ENCODE measurements at places on chromosomes 5 and 9.

- DNase-seq, result no peak
These were observed 32.3 kb downstream of the PRRX2 start for GRCh38 chr9:129697656-129698253.

- no peak for DNase-seq
These were observed 7.3 kb upstream of the TENT4A start for GRCh38 chr5:6705959-6706358.

GRCh38 chr5:73922224-73922623, 296.2 kb downstream of the ARHGEF28 start:
- DNase-seq, result no peak

DNA sequence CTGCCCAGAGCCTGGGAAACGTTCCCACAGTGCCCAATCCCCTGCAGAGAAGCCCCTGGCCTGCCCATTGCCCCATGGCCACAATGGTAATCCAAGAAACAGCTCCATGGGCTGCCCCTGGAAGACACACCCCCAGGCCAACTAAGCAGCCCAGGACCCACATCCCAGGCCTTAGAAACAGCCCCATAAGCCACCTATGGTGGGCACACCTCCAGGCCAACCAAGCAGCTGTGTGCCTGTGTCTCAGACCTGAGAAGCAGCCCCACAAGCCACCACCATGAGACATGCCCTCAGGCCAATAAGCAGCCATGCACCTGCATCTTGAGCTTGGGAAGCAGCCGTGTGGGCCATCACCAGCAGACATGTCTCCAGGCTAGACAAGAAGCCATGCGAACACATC, 52.9 kb upstream of the SSBP2 start:
- DNase-seq, result no peak

- DNase-seq, result no peak
These were observed 5.4 kb downstream of the UBE2QL1 start for GRCh38 chr5:6453937-6454560.

DNA sequence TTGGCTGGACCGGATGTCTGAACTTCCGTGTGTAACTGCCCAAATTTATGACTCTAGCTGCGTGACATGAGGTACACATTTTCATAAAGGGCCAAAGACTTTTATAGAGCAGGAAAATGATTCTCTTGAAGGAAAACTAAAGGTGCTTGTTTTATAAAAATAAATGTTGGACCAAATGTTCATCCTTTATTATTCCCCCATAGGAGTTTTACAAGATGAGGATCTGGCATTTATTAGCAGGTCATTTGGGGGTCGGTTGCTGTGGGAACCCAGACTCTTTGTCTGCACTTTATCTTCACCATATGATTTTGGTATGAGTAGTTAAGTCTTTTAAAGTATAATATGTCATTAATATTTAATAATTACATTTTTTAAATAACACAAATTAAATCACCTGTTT, 571.2 kb downstream of the EFNA5 start:
- no peak for DNase-seq

DNA sequence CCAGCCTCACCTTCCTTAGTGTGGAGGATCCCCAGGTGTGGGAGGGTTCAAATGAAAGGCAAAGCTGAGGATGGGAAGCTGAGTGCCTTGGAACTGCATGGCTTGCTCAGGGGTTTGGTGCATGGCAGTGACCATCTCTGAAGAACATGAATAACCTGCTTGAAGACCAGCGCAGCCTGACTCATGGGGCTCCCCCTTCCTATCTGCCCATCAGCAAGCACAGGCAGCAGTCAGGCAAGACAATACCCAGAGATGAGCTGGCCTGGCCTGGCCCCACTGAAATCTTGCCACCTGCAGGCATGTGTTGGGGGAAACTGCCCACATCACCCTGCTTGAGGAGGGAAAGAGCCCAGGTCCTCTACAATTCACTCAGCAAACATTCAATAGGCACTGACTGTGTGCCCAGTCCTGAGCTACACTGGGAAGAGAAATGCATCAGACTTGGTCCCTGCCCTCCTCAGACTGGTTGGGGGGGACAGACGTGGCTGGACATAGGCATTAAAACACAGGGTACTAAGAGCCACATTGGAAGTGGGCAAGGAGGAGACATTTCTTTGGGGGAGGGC, 105.0 kb upstream of the ALDH1B1 start:
- no peak for DNase-seq

DNA sequence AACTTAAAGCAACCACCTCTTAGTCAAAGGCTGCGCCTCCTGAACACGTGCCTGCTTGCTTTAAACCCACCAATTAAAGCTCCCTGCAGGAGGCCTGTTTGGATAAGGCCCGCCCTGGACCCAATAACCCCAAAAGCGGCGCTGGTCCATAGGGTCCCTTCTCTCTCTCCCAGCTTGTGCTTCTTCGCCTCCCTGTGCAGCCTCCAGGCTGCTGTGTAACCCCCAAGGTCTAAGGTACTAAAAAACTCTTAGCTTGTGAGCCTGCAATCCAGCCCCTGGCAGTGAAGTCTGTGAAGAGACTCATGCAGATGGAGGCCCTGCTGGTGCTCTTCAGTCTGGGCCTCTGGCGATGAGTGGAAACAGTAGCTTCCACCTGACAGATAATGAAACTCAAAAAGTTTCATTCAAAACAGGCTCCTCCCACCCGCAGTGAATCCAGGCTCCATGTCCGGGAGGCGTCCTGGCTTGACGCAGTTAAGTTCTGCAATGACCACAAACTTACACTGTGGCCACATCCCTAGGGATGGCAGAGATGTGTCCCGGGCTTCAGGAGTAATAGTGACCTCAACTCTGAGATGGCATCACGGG, 97.3 kb downstream of the PRRT1B start:
- no peak for DNase-seq

DNA sequence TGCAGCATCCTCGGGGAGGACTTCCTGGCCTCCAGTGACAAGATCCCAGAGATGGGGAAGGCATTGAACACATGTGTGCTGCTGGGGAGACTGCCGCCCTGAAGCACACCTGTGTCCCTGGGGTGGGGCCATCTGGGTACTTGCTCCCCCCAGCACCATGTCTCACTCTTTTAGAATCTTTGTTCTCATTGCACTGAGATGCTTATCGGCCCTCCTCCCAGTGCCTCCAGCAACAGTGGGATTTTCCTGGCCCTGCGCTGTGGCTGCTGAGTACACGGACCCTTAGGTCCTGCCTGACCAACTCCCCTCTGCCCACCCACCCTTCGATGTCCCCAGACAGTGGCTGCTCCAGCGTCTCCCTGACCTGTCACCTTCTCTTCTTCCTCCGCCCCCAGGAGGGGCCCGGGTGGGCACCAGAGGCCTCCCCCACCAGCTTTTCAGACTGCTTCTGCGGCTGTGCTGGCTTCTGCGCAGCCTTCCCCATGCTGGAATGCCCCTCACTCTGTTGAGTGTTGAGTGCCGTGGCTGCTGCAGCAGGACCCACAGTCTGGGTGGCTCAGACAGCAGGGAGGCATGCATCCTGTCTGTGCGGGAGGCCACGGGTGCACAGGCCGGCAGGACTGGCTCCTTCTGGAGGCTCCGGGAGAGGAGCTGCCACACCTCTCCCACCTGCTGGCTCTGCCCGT, 145.9 kb upstream of the IRX2 start:
- DNase-seq, result no peak

DNA sequence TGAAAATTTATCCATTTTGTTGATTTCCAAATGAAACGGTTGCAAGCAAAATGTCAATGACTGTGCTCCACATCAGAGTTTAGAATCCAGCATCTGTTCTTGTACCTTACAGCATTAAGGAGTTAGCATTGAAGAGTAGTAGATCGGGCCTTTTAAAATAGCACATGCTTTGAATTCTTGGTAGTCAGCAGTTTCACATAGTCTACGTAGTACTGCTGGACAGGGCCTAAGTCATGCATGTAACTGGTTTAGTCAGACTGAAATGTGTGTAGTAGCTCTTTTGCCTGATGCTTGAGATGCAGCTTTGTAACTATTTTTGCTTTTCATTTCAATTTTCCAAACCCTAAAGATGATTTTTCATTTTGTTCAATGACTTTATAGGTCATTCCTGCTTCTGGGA, 19.8 kb downstream of the LECT2 start:
- no peak for DNase-seq

DNA sequence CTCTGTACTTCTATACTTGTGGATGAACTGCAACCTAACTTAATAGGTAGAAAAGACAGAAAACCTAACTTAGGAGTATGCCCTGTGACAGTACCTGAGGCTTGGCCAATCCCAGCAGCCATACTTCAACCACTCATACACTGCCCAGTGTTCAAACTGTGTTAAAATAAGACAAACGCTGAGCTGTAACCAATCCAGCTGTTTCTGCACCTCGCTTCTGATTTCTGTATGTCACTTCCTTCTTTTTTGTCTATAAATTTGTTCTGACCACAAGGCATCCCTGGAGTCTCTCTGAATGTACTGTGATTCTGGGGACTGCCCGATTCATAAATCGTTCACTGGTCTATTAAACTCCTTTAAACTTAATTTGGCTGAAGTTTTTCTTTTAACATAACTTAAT, 41.4 kb downstream of the AUH start:
- DNase-seq, result no peak

- DNase-seq, result no peak
These were observed 5.7 kb downstream of the NAIF1 start for GRCh38 chr9:128061275-128061960.

DNA sequence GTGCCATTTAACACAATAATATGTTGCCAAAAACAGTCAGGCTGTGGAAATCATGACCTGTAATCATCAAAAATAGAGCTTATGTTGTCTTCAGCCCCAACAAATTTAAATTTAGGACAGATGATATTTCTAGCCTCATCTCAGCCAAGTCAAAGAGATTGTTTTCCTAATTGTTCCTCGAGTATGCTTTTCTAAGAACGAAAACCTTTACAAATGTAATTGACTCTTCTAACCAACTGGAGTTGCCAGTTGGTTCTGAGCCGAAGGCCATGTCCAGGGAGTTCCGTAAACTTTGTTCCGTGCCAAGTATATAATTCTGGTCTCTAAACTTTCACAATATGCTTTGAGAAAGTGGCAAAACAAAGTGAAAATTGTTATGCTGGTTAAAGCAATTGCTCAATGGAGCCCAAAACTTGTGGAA, 160.8 kb downstream of the CEMIP2 start:
- DNase-seq, result no peak

DNA sequence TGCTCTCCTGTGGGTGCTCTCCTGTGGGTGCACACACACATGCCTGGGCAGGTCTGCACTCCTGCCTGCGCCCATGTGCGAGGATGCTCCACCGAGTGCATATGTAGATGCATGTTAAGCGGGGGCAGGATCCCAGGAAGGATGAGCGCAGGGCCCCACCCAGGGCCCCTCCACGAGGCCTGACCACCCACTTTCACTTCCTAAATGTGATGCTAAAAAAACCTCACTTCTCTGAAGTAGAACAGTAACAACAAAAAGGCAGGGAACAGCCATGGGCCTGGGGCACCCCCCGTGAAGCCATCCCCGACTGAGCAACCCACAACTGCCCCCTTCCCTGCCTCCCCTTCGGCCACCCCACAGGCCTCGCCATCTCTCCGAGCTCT, 48.2 kb upstream of the SARDH start:
- no peak for DNase-seq

- DNase-seq, result no peak
These were observed 178.7 kb downstream of the NDUFS4 start for GRCh38 chr5:53739111-53739510.

DNA sequence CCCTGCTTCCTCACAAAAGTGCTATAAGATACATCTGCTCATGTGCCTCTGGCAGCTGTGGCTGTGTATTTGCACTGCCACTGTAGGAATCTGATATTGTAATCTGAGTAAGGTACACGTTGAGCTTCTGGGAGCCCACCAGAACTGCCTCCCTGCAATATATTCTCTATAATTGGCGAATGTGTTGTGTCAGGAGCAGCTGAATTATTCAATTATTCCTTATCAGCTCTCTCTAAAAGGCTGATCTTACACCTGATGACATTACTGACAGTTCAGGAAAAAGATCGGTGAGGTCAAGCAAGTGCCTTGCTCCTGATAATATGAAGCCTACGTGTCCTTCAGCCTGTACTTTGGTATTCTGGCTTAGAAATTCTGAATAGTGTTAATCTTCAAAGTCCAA, 1015.0 kb downstream of the CDH9 start:
- DNase-seq, result no peak

GRCh38 chr5:115873392-115873791, 31.7 kb downstream of the AP3S1 start:
- peak; percentile 50 for DNase-seq

DNA sequence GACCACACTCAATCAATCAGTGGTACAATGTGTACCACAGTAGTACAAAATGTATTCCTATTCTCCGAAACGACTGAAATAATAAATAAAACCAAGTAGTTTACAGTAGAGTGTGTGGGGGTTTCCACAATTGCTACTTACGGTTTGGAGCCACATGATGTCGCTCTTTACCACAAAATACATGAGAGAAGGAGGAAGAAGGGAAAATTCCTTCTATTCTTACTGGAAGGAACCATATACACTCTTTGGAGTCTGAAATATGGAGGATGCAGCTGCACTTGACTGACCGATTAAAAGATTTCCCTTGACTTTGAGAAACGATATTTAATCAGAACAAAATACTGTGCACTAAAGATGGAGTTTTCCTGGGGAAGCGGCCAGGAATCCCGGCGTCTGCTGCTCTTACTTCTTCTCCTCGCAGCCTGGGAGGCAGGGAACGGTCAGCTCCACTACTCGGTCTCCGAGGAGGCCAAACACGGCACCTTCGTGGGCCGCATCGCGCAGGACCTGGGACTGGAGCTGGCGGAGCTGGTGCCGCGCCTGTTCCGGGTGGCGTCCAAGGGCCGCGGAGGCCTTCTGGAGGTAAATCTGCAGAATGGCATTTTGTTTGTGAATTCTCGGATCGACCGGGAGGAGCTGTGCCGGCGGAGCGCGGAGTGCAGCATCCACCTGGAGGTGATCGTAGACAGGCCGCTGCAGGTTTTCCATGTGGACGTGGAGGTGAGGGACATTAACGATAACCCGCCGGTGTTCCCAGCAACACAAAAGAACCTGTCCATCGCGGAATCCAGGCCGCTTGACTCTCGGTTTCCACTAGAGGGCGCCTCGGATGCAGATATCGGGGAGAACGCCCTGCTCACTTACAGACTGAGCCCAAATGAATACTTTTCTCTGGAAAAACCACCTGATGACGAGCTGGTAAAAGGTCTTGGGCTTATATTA, at the start of gene PCDHA4:
Gene PCDHA4 (plus strand): TSS at position 235 of the 942 bp plus-strand sequence.
- no peak for DNase-seq

DNA sequence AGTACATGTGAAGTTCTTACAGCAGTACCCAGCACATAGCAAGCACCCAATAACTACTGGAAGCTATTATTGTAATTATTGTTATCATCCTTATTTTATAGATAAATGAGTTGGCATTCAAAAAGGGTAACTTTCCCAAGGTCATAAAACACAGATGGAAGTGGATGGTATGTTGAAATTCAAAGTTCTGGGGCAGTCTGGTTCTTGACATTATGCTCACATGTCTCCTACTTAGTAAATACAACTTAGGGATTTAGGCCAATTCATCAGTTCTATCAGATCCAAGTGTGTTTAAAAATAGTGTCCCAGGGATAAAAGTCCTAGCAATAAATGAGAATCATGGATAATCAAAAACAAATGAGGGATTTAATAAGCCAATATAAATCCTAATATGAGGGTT, 265.2 kb downstream of the ADAMTSL1 start:
- DNase-seq, result no peak

GRCh38 chr5:180540050-180540694, 46.0 kb downstream of the CNOT6 start:
- no peak for DNase-seq

- DNase-seq, result no peak
These were observed 18.8 kb upstream of the OR2K2 start for GRCh38 chr9:111348821-111349271.

- DNase-seq, result no peak
These were observed 1630.1 kb upstream of the C9orf72 start for GRCh38 chr9:29203244-29203930.

- no peak for DNase-seq
These were observed 39.1 kb downstream of the FGD3 start for GRCh38 chr9:92986176-92987119.
